Right forelimb (tissue), 1 donor: ENCODE measurements at places on chromosomes 3 and 15.
A peak's percentile ranks its signal among the peaks of the same experiment; 100 is the strongest.

DNA sequence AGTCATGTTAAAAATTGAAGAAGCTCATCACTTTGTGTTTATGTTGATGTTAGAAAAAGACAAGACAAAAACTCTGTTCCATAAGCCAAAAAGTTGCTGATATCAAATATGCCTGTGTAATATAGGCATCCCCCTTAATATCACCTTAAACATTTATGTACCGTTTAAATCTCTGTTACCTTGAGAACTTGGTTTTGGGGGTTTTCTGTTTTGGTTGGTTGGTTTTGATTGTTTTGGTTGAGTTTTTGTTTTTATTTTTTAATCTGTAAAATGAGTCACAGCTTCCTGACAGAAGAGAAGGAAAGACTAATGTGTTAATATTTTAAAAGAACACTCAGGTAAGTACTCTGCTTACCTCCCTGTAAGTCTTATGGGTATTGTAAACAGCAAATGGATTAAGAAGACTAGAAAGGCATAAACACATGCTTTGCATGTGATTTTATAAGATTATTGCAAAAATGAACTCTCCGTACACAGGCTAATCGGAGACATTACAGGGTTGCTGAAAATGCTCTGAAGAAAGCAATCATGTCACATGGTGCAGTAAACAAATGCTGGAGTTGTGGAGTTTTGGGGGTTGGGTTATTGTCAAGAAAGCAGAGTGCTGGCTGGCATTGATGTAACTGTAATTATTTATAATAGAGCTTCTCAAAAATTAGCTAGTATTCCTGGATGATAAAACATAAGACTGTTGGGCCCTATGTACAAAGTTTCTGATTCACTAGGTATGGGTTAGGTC lies 69.5 kb upstream of the MBNL1 start:
- no peak for DNase-seq

GRCh38 chr3:37625690-37626360 lies 235.9 kb upstream of the CTDSPL start:
- no peak for DNase-seq

DNA sequence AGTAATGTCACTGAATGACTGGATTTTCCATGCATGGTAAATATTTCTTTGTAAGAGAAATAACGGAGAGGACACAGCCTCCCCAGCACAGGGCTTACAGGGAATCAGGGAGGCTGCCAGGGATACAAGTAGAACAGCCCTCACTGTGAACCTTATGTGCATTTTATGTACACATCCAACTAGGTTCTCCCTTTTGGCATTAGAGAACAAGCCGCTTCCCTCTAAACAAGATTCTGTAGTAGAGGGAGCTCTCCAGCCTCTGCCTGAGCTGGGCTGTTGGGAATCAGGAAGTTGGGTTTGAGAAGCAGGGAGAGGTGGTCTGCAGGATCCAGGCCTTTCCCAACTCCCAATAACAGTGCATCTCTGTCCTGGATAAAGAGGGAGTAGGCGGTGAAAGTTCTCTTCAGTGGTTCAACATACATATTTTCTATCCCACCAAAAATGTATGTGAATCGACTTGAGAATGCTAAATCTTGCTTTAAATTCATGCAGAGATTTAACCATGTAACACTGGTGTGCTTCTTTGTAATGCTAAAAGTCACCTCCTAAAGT lies 83.7 kb downstream of the ARNT2 start:
- DNase-seq, result peak; percentile 28

DNA sequence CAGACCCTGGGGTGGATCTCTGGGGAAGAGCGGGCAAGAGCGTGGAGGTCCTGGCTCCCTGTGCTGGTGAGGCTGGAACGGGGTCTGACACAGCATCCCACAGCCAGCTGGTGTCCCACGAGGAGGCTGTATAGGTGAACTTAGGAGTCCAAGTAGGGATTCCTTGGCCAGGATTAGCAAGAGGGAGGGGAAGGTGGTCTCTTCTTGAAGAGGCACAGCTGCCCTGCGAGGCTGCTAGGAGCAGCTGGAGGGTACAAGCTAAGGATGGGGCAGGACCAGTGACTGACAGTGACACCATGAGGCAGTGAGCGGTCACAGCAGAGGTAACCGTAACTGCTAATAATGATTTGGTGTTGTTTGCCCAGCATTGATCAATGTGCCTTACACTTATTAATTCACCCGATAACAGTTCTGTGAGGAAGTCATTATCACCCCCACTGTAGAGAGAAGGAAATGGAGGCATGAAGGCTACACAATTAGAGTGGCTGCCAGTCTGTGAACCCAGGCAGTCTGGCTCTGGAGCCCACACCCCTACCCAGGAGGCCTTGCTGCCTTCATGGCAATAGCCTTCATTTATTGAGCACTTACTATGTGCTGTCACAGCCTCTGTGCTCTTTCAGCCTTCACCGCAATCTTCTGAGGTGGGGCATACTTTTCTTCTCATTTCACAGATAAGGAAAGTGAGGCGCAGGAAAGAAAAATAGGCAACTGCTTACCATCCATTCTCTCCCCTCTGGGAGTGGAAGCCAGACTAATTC lies 59.4 kb downstream of the TMEM44 start:
- no peak for DNase-seq

- no peak for DNase-seq
Measured at GRCh38 chr3:186882881-186883685, 40.6 kb downstream of the ADIPOQ start.

DNA sequence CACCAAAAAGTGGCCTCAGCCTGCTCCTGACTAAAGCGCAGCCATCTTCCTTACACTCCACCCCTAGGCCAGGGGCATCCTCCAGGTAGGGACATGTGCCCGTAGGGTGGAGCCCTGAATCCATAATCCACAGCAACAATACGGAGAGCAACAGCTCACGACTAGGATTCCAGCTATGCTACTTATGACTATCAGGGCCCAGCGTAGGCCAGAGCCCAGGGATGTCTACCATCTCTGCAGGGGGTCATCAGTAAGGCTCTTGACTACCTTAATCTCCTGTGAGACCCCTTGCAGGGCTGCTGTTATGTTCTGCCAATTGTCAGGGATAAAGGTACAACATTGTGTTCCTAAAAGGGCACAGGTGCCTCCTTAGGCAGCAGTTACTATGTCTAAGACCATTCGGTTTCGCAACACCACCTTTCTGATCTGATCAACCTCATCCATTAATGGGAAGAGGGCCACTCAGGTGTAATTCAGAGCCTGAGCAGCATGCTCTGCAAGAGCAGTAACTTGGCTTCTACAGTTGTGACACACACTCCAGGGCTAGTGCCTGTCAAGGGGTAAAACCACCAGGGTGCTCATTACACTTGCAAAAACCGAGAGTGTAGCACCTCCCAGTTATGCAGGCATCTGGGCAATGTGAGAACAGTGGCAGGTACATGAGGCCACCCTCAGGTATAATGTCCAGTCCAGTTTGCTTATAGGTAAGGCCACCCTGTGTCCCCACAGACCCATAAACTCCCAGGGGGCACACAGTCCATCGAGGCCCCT lies 11.0 kb downstream of the CCRL2 start:
- DNase-seq, result no peak

GRCh38 chr3:159806412-159806811 lies 182.2 kb upstream of the IL12A start:
- DNase-seq, result peak; percentile 60

DNA sequence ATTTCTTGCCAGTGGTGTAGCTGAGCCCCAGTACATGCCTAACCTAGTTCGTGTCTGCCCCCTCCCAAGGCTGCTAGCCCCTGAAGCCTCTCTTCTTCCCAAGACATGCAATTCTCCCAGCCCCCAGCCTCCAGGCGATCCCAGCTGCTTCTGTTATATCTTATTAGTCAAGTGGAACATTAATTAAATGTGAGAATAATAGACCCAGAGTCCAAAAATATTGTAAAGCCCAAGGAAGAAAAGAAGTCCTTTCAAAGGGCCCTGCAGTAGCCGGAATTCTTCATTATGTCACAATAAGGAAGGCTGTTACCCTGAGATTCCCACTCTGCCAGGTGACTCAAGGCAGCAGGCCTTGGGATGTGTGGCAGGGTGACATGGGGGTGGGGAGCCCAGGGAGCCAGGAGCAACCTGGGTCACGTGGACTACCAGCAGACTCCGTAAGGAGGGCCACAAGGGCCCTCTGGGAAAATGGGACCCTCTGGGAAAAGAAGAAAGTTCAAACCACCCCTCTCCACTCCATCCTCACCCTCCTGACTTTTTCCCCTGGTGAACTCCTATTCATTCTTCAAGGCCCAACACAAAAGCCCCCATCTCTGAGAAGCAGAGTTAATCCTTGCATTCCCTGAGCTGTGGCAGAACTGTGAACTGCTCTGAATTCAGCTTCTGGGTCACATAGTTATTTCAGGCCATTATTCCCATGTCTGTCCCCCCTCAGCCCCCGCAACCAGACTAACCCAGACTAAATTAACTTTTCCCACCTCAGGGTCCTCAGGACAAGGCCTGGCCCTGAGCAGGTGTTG lies 21.8 kb upstream of the TRH start:
- DNase-seq, result no peak

- no peak for DNase-seq
Measured at GRCh38 chr3:129778871-129779270, 114.6 kb downstream of the TMCC1 start.

- DNase-seq, result no peak
Measured at GRCh38 chr3:12830785-12831156, 10.6 kb downstream of the RPL32 start.

GRCh38 chr3:188929137-188929536 lies 242.6 kb upstream of the TPRG1 start:
- no peak for DNase-seq

GRCh38 chr3:133112666-133113065 lies 74.5 kb downstream of the TMEM108 start:
- no peak for DNase-seq

- peak; percentile 32 for DNase-seq
Measured at GRCh38 chr3:14245248-14245639, 66.6 kb downstream of the LSM3 start.

DNA sequence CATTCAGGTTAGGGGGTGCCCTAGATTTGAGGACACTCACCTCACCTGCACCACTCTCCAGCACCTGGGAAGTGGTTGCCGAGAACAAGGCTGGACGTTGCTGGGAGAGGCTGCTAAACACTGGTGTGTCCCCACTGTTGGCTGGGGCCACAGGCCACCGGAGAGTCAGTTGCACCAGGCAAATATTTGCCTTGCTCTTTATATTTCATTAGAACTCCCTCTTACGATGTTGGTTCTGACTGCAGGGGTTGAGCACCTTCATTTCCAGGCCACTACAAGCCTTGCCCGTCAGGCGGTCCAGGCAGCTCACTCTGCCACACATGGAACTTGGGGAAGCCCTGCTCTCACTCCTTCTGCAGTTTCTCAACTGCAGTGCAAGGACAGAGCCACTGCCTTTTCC lies 30.7 kb downstream of the HCN4 start:
- DNase-seq, result no peak
